Adrenal gland (tissue), 19 donors: ENCODE measurements at places on chromosomes 2 and 18.

DNA sequence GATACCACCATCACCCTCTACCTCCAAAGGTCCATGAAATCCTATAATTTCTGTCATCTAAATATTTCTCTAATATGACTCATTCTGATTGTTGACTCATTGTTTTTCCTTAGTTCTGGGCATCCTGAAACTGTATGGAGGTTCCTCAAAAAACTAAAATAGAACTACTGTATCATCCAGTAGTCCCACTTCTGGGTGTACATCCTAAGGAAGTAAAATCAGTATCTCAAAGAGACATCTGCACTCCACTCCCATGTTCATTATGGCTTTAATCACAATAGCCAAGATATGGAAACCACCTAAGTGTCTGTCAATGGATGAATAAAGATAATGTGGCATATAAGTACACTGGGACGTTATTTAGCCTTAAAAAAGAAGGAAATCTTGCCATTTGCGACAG lies 125.8 kb upstream of the MYO3B start:
- no peak for DNase-seq

DNA sequence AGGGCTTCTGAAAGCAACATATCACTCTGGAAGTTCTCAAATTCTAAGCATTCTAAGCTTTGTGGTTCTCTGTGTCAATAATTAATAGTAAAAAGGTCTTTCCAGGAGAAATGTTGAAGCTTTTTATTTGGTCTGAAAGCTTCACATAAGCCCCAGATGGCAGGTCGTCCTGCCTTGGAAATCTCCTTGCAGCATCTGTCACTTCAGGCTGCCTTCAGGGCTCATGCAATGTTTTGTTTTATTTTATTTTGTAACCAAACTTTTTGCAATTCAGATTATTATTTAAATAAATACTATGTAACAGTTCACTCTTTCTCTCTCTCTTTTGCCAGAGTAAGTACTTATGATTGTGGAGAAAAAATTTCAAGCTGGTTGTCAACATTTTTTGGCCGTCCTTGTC lies 46.7 kb upstream of the FHOD3 start:
- no peak for DNase-seq

DNA sequence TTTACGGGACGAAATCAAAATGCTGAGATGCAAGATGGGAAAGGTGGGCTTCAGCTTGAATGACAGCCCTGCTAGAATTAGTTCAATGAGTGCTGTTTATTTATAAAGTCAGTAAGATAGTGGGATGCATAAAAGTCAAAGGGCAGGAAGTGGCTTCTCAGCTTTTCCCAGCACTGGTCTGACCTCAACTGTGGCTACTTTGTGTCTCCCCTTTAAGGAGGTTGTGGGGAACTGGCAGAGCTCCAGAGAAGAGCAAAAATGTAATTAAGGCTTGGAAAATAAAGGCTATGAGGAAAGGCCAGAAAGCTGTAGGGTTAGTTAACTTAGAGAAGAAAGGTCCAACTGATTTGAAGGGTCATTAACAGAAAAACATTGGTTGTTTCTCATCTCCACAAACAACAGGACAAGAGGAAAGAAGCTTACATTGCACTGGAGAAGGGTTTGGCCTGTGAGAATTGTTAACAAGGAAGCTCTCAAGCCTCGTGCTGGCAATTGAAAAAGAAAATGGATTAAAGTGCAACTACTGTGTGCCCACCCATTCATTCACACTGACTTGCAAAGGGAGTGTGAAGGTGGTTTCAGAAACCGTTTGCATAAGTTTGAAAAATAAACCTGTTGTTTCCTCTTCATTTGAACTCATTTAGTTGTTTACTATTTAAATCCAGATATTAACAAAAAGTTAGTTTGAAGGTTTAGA lies 68.8 kb upstream of the CD28 start:
- no peak for DNase-seq

- no peak for DNase-seq
These were observed 304.0 kb upstream of the TMEFF2 start for GRCh38 chr2:192498747-192499146.

GRCh38 chr2:67701011-67701410 lies 303.9 kb downstream of the ETAA1 start:
- no peak for DNase-seq
